Caco-2 (cell line): ENCODE measurements at places on chromosomes 2 and 18.
A peak's percentile ranks its signal among the peaks of the same experiment; 100 is the strongest.

DNA sequence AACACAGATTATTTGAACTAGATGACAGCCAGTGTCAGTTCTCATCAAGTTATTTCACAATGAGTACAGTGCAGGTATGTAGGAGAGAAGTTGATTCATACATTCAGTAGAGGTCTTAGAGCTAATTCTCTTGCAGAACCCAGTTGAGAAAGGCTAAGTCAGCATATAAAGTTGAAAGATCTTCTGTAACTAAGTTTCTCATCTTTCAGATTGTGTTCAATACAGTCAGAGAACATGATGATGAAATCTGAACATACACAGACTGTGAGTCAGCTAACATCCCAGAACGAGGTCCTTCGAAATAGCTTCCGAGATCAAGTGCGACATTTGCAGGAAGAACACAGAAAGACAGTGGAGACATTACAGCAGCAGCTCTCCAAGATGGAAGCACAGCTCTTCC, 41.9 kb upstream of the LIMS1 start:
- no peak for DNase-seq

GRCh38 chr2:99989905-99990304, 152.5 kb downstream of the AFF3 start:
- DNase-seq: no peak

- DNase-seq: no peak
Observed at GRCh38 chr2:233439191-233439590, 84.9 kb downstream of the DGKD start.

- DNase-seq: no peak
Observed at GRCh38 chr2:236636714-236637470, 67.3 kb downstream of the ACKR3 start.

GRCh38 chr2:207840101-207840500, 70.4 kb upstream of the FZD5 start:
- DNase-seq: no peak

GRCh38 chr2:127776122-127776780, 34.7 kb downstream of the WDR33 start:
- no peak for DNase-seq

DNA sequence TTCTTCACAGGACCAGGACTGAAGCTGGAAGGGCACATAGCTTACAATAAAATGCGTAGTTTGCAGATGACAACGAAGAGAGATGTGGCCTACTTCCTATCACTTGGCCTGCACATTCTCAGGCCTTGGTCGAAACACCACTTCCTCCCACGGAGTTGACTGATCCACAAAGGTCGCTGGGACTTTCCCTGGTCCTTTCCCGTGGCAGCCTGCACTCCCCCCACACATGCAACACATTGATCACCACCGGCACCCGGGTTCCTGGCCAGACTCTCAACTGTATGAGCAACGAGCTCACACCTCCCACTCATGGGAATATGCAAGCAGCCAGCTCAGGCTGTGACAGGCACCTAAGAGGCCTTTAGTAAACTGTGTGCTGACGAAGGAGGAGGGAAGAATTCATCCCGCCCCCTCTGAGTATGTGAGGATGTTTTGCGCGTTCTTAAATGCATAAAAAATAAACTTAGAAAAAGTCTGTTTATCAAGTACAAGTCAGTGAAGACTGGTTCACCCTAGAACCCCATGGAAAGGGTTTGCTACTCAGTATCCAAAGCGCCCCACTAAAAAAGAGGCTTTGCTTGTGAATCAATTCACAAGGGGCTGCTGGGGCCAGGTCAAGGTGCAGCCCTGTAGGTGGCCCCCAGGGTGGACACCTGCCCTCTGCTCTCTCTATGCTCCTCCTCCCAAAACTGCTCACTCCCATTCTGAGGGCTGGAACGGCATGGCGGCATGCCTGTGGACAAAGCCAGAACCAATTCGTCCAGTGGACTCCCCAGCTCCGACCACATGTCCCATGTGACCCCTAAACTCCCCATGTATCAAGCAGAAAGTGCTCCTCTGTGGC, 154.3 kb downstream of the EIPR1 start:
- no peak for DNase-seq

- DNase-seq: no peak
Observed at GRCh38 chr2:33494155-33494779, 17.8 kb downstream of the RASGRP3 start.

- DNase-seq: no peak
Observed at GRCh38 chr2:221124532-221125240, 447.4 kb downstream of the EPHA4 start.

DNA sequence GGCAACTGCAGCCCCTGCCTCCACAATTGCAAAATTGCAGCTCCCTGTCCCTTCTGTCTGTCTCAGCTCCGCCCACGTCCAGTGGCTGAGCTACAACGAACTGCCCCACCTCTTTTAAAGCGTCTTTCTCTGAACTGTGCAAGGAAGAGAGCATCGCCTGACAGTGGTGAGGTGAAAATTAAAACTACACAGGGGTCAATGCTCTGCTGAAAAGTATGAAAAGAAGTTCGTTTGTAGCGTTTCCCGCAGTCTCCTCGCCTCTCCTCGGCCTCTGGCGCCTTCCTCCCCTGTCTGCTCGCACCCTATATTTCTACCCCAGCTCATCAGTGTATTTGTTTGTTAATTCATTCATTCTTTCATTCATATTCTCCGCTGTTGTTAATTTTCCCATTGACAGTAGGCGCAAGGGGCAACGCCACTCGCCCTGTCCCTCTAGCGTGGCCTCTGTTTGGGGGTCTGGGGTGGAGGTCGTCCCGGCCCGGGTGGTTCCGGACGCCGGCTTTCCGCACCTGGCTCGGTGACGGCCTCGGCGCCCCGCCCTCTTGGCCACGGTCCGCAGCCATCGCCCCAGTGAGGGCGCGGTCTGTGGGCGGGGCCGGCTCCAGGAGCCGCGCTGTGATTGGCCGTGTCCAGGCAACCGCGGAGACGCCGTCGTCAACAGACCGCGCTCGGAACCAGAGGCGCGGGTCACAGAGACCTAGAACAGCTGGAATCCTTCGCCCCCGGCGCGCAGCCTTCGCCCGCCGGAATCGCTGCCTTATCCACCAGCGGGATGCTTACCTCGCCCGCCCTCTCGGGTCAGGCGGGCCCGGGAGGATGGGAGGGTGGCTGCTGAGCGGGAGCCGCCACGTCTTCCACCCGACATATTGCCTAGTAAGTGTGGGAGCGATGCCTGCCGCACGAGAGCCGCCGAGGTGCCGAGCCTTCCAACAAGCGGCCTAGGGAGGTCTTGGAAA, at the start of gene VWA3B:
VWA3B (plus strand) TSS at position 677 of the 956 bp plus-strand sequence. CDS start 5,926 bp downstream, outside the sequence.
- peak; percentile 80 for DNase-seq

GRCh38 chr2:240235149-240235803, 94.8 kb upstream of the OTOS start:
- no peak for DNase-seq

DNA sequence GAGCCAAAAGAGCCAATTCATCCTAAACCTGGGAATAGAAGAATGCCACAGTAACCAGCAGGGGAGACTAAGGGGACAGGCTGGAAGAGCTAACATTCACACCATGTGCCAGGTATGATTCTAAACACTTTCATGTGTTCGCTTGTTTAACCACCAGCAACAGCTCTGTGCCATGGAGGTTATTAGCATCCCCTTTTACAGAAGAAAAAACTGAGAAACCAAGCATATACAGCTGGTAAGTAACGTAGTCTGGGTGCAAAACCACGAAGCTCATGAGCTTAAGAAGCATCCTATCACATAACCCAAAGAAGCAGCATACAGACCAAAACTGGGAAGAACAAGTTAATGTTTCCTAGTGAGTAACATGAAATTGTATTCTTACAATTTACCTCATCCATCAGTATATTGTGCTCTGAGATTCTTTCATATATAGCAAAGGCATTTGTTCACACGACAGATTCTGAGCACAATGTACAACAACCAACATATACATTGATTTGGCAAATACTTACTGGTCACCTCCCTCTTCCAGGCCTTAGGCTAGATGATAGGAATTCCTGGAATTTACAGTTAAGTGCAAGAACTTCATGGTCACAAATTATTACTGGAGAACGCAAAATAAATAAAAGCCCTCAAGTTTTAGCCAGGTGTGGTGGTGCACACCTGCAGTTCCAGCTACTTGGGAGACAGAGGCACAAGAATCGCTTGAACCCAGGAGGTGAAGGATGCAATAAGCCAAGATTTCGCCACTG, 36.5 kb upstream of the HNRNPA3 start:
- no peak for DNase-seq

- DNase-seq: no peak
Observed at GRCh38 chr2:238122287-238123217, 15.9 kb upstream of the KLHL30 start.

DNA sequence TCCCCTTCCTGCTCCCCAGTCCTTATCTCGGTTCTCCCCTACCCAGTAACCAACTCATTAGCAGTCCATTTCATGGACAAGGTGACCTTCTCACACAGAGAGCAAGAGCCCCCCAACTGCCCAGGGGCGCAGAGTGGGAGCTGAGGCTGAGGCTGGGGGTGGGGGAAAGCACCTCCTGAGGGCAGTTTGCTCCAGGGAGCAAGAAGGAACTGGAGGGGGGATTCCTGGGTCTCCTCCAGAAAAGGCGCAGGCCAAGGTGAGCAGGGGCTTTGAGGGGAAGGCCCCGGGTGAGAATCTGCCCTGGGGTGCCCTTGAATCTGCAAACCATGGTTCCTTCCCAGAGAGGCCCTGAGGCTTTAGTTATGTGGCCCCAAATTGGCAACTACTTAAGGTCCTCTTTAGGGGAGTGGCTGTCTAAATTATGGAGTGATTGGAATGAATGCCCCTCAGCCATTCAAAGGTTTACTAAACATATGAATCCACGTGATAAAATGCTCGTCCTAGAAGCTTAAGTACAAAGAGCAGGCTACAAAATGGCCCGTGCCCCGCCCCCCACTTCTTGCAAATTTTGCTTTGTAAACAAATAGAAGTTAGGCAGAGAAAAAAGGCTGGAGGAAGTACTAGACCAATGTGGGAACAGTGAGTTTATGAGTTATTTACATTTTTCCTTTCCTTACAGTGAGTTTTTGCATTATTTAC, 123.5 kb upstream of the HS6ST1 start:
- peak; percentile 29 for DNase-seq

GRCh38 chr2:179562330-179562885, 297.8 kb upstream of the SESTD1 start:
- no peak for DNase-seq

GRCh38 chr2:7673853-7674252, 756.6 kb downstream of the RNF144A start:
- DNase-seq: no peak

- no peak for DNase-seq
Observed at GRCh38 chr2:138086576-138086975, 122.3 kb downstream of the HNMT start.

GRCh38 chr2:241189856-241190201, 1.4 kb downstream of the ANO7 start:
- no peak for DNase-seq

DNA sequence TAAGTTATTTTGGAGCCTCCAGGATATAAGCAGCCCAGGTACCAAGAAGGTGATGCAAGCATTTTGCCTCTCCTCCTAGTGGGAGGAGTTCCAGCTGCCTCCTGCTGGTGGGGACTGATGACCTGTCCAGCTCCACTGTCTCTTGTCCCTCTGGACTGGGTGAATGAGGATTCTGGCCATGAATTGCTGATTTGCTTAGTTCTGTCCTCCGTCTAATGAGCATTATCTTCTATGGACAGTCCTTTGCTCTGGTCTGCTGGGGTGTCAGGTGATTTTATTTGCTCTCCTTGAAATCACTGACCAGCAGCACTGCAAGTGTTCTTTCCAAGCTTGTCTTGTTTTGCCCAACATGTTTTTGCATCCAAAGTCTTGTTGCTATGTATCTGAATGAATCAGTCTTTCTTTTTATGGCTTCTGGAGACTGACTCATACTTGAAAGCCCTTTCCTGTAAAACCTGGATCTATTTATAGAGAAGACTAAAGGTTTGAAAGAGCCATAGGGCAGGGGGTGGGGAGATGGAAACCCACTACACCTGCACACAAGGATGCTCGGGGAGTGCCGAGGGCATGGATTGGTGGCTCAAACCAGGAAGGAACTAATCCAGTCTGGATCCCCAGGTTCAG, 40.5 kb upstream of the EFHD1 start:
- peak; percentile 17 for DNase-seq

- DNase-seq: peak; percentile 71
Observed at GRCh38 chr2:45993476-45993991, 303.7 kb upstream of the EPAS1 start.
